Left ventricle myocardium superior (tissue), 1 donor: ENCODE measurements at places on chromosomes 2 and 18.

- DNase-seq, result no peak
Measured at GRCh38 chr2:157233506-157233905, 24.0 kb upstream of the GALNT5 start.

- no peak for DNase-seq
Measured at GRCh38 chr2:158120102-158120501, 18.4 kb downstream of the UPP2 start.

- no peak for DNase-seq
Measured at GRCh38 chr18:57640749-57641148, 19.1 kb upstream of the NARS1 start.

GRCh38 chr2:39476524-39476923 lies 39.4 kb upstream of the MAP4K3 start:
- no peak for DNase-seq

GRCh38 chr18:25453556-25454269 lies 101.7 kb upstream of the ZNF521 start:
- DNase-seq, result no peak

DNA sequence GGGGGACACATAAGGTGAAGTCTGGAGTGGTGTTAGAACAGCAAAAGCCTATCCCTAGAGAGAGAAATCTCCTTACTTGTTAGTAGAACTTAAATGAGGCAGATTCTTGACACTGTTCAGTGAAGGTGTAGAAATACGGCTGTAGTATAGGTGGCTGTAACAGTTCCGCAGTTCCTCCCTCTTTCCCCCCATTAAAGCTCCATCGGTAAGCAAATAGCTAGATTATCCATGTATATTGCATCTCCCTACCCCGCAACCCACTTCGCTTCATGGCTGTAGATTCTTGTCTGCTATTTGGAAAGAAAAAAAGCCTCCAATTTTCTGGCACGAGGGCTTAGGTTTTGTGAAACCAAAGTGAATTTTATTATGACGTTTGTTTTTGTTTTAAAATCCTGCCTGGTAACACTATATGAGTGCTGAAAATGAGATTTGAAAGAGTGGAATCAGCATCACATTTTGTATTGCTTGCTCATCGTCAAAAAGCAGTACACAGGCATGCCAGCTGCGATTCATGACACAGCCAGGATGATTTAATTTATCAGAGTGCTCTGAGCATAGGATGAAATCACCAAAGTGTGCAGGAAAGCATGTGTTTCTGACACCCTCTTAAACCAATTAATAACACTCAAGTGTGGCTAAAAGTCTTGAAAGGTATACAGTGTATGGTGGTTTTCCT lies 1.4 kb downstream of the FAM171B start:
- no peak for DNase-seq

- no peak for DNase-seq
Measured at GRCh38 chr2:16821692-16822091, 156.1 kb upstream of the CYRIA start.

DNA sequence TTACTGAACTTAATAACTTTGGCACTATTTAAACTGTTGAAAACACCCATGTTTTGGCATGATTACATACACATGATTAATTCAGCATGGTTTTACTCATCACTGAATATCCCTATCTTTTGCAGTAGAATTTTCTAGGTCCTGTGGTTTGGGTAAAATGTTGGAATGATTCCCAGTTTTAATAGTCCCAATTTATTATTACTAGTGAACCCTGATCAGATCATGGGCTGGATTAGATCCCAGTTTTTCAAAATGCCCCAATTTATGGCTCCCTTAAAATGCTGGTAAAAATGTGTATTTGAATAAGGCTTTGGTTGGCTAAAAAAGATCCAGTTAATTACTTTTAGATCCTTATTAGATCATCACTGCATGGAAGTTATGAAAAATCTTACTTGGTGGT lies 273.6 kb upstream of the NRP2 start:
- no peak for DNase-seq

GRCh38 chr18:62187543-62188510 lies 772 bp downstream of the RELCH start:
- peak; percentile 40 for DNase-seq

- no peak for DNase-seq
Measured at GRCh38 chr2:229658004-229658403, 56.4 kb downstream of the DNER start.

DNA sequence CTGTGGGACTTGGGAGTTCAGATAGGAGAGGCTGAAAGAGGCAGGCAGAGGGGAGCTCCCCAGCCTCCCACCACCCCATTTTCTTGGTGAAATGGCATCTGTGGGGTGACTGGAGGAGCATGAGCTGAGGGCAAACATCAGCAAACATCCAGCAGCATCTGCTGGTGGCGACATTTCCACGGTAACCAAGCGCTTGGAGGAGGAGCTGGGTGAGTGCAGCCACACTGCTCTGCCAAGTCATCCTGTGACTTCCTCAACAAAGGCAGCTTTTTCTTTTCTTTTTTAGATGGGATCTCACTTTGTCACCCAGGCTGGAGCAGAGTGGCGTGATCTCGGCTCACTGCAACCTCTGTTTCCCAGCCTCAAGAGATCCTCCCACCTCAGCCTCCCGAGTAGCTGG lies 5.6 kb downstream of the TXNL4A start:
- DNase-seq, result no peak

- DNase-seq, result no peak
Measured at GRCh38 chr18:57087644-57088376, 59.1 kb upstream of the BOD1L2 start.

GRCh38 chr18:6980363-6980762 lies 137.2 kb downstream of the LAMA1 start:
- no peak for DNase-seq

DNA sequence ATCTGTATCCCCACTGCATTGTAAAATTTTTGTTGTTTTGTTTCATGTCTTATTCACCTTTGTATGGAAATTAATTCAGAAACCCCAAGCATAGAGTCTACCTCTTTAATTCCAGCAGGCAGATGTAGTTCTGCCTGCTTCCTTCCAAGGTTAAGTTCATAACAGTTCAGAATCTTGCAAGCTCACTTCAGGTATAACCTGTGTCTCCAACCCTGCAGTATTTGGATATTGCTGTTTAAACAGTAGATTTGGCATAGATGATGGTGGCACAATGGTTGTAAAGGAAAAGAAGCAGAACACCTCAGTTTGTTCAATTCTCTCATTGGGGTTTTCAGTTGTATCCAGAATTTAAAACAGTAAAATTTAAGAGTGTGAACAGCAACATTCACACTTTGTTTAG lies 21.2 kb downstream of the SULT1C2 start:
- DNase-seq, result no peak

GRCh38 chr2:9300829-9301453 lies 94.3 kb downstream of the ASAP2 start:
- no peak for DNase-seq

GRCh38 chr2:11389551-11390398 lies 45.3 kb upstream of the ROCK2 start:
- DNase-seq, result no peak

DNA sequence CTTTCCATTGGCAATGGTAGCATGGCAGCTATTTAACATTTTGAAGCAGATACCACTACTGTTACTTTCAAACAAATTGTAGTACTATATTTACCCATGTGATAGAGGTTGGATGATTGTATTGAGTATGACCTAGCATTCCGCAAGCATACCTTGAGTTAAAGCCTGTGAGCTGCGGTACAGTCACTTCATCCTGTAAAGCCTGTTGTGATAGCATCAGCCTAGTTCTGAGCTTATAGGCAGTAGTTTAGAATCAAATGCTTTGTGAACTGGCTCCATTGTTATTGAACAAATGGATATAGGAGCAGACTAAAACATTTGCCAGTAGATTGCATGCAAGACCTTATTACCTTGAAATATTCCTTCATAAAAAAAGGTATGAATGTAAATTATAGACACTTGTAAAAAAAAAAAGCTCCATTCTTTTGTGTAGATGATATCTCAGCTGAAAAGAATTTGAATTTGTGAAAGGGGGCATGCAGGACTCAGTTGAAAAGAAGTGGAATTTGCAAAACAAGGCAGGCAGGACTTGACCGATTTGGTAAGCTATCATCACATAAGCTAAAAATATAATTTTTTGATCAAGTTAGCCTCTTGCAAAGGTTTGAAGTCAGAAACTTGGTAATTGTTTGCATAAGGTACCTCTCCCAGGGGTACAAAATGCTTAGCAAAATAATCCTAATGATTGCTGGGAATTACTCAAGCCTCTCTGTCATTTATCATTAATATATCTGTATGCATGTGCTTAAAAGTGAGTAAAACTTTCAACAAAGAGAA lies 138.5 kb upstream of the ITGA4 start:
- no peak for DNase-seq

DNA sequence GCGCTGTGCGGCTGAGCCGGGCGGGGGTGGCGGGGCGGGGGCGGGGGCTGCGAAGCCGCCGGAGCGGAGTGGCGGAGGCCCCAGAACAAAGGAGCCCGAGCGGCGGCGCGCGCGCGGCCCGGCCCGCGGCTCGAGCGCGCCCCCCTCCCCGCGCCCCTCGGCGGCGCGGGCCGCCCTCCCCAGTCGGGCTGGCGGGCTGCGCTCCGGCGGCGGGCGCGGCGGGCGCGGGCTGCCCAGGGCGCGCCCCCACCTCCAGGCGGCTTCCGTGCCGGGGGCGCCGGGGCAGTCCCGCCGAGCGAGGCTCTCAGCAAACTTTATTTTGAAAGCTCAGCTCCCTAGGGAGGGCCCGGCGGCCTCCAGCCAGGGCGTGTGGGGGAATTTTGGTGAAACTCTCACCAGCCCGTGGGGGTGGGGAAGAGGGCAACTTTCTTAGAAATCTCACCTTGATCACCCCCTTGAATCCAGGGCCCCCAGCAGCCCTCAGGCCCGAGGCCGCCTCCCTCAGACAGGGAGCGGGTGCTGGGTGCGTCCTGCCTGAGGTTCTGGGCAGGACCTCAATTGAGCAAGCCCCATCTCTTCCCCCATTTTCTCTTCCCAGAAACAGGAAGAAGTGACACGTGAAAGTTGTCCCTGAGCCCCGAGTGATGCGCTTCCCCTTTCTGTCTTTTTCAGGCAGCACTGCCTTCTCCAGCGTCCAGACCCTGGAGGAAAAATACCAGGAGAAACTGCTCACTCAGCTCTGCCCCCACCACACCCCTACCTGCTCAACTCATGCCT lies 786 bp downstream of the TET3 start:
- DNase-seq, result peak; percentile 68

- DNase-seq, result no peak
Measured at GRCh38 chr2:205680903-205681302, 1.4 kb upstream of the NRP2 start.

DNA sequence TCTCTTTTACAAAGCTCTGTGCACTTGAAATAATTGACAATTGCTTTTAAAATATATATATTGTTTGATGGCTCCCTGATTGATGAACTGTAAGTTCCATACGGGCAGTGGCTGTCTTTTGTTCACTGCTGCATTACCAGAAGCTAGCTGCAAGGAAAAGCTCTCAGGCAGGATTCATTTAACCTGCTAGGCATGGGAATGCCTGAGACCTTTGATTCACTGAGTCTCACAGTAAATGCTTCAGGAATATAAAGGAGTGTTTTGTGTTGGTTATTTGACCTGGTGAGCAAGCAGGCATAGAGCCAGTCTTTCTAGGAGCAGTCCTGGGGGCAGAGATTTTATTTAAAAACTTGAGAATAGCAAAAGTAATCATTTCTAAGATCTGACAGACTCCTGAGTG lies 193.2 kb upstream of the ITGA4 start:
- DNase-seq, result no peak

DNA sequence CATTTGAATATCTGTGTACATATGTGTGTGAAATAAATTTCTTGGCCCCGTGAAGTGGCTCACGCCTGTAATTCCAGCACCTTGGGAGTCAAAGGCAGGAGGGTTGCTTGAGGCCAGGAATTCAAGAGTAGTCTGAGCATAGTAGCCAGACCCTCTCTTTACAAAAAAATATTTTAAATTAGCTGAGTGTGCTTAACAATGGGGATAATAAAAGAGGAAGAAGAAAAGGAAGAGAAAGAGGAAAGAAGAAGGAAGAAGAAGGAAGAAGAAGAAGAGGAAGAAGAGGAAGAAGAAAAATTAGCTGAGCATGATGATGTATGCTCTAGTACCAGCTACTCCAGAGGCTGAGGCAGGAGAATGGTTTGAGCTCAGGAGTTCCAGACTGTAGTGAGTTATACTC lies 52.1 kb upstream of the XPO1 start:
- DNase-seq, result no peak

DNA sequence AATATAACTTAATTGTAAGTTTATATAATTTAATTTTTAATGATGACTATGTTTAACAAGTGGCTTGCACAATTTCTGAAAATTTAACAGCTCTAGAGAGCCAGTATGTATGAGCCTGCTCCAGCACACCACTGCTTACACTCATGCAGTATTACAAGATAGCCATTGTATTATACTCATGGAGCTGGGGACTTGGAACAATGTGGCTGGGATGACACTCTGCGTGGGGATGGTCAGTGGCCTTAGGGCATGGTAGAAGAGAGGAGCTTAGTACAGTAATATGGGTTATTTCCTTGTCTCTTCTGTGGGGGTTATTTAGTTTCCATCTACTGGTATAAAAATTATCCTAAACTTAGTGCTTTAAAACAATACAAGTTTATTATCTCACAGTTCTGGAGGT lies 105.1 kb upstream of the STON1 start:
- no peak for DNase-seq

DNA sequence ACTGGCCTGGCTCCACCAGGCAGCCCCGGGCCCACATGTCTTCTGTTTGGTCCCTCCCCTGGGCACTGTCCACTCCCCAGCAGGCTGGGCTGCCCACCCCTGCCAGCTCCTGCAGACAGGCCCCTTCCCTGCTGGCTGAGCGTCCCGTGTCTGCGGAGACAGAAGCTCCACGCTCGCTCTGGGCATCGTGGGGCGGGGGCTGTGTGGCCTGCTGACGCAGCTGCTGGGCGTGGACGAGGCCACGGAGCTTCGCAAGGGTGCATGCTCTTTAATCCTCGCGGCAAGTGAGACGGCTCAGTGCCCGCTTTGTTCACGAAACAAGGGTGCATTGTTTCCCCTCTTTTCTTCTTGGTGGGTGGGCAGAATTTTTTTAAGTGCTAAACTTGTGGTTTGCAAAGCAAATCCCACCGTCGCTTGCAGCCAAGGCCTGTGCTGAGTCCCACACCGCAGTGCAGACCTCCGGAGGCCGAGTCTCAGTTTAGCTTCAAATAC lies 132.8 kb upstream of the CTDP1 start:
- no peak for DNase-seq

DNA sequence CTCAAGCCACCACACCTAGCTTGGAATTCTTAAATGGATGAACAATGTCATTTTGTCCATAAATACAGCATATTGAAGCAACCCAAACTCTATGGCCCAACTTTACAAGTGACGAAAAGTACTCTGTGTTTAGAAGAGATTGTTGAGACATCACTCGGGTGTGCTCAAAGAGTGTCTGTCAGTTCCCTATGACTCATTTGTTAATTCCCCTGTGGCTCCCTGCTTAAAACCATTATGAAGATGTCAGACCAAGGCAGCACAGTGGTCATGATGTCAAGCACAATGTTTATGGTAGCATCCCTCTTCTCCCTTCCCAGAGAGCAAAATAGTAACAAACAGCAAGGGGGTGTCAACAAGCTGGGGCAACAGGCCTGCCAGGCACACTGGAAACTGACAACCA lies 3.0 kb downstream of the LYG1 start:
- no peak for DNase-seq

DNA sequence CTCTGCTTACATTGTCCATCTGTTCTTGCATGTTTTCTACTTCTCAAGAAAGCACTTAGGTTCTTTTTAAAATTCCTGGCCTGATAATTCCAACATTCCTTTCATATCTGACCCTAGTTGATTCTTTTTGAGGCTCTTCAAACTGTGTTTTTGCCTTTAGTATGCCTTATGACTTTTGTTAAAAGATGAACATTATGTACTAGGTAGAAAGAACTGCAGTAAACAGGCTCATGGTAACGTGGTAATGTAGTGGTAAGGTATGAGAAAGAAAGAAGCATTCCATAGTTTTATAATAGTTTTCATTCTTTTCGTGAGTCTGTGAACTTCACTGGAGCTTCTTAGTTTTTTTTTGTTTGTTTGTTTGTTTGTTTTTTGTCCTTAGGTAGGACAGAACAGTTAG lies 306.4 kb downstream of the MBD2 start:
- DNase-seq, result no peak
